ENCODE measurements at places on chromosomes 7 and 10. TPM values are rescaled to one million over a fixed set of nuclear protein-coding genes. Genes with fewer than 3 reads are reported as not detected.

TMEM213 gene
- 1.9 TPM for total RNA-seq

INMT gene
- 249 TPM for total RNA-seq

EXOC4 gene
- 80.2 TPM for total RNA-seq

IGF2BP3 gene
- total RNA-seq = 2.0 TPM

SFRP5 gene
- 0.27 TPM for total RNA-seq

CPN1 gene
- total RNA-seq = not detected

KNDC1 gene
- total RNA-seq = 10.3 TPM

SCART1 gene
- 2.4 TPM for total RNA-seq

FAM25G gene
- total RNA-seq = not detected

FOXP2 gene
- total RNA-seq = 10.1 TPM

UCMA gene
- not detected for total RNA-seq

GRCh38 chr10:52883996-52884871 lies 111.7 kb upstream of the MBL2 start:
- no peak for DNase-seq

GRCh38 chr7:91299952-91300775 lies 35.9 kb downstream of the FZD1 start:
- no peak for DNase-seq

- no peak for DNase-seq
Measured at GRCh38 chr10:29112827-29113615, 175.8 kb upstream of the LYZL1 start.

- DNase-seq = no peak
Measured at GRCh38 chr10:126634911-126635310, 35.6 kb downstream of the C10orf90 start.

DNA sequence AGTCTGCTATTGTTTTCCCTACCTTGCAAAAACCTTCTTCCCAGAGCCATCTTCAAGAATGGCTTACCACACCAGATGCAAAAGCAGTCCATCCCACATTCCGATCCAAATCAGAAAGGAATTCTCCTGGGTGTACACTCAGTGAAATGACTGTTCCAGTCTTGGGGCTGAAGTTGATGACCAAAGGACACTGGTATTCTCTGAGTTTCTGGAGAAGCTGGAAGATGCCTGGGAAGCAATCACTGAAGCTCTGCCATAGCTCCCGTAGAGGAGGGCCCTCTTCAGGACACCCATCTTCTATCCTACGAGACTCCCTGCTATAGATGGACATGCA lies 155.7 kb downstream of the LCOR start:
- DNase-seq = no peak

DNA sequence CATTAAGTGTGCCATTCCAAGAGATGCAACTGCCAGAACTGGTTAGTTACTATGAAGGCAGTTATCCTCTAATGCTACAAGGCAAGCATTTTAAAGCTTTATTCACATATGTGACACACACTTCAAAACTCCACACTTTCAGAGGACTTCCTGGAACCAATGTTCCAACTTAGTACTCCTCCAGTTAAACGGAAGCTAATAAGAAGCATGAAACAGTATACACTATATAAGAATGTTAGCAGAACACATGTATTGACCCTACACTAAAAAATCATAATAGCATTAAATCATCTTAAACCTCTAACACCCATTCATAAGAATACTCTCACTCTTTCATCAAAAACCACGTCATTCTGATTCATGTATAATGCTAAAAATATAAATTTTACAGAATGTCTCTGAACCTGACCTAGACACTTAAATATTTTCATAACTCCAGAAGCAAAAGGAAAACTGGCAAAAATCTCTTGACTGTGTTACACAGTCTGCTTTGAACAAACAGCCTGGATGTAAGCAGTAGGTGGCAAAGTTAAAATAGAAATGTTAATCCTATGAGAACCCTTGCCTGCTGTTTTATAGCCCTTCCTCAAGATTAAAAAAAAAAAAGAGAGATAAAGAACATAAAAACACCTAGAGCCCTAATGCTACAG lies 135.0 kb downstream of the SEMA3C start:
- DNase-seq = no peak

GRCh38 chr7:117350027-117350426 lies 27.2 kb upstream of the WNT2 start:
- no peak for DNase-seq

DNA sequence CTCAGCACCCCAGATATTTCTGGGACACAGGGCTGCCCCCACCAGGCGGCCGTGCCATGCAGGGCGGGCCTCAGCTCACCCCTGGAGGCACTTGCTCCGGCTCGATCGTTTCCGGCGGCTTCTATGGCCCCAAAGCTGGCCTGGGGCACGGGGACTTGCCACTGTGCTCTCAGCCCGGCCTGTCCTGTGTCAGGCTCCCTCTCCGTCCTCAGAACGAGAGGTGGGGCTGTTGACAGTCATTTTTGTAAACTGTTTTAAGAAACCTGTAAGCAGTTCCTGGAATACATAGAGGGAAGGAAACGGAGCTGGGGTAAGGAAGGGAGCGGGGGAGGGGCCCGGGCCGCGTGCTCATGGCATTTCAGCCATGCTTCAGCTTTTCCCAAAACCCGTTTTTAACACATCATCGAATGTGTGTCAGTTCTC lies 30.7 kb upstream of the PRKAR1B start:
- DNase-seq = peak; percentile 42

DNA sequence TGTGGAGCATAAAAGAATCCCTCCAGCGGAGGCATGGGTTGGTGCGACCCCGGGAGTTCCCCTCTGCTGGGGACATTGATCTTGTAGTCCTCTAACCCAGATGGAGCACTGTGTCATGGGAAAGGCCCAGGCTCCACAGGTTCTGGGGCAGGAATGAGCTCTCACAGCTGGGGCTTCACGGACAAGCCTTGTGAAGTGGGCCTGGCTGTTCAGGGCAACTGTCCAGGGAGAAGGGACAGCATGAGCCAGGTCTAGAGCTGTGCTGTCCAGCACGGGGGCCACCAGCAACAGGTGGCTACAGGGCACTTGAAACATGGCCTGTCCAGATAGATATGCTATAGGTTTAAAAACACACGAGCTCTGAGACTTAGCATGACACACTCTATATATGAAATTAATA lies 11.4 kb downstream of the GPR26 start:
- DNase-seq = no peak

DNA sequence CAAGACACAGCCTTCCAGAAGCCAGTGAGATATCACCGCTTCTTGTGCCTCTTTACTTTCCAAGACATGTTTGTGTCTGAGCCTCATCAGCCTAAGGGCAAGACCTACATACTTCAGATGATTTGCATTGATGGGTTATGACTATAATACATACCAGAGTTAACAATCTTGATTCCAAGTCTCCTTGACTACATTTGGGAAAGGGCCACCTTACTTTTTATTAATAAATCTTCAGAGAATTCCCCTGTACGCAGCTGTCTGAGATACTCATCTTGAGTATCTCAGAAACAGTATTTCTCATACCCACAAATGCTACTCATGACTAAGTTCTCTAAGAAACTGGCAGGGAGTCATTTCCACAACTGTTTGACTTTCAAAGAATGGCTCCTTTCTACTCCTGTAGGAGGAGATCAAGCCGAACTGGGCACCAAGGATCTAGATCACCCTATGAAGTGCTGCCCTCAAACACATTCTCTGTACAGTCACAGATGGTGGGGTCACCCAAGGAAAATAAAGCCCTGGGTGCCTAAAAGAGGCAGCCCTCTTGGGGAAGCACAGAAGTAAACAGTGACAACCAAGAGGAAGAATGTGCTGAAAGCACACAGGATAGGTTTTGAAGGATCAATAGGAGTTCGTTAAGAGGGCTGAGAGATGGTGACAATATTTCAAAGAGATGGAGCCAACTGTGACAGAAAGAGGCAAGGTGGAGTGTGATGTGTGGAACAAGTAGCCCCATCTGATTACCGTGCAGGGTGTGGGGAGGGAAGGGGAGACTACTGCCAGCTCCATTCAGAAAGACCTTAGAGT lies 138.9 kb downstream of the JAZF1 start:
- no peak for DNase-seq

GRCh38 chr10:23081221-23081750 lies 14.1 kb upstream of the MSRB2 start:
- DNase-seq = no peak

DNA sequence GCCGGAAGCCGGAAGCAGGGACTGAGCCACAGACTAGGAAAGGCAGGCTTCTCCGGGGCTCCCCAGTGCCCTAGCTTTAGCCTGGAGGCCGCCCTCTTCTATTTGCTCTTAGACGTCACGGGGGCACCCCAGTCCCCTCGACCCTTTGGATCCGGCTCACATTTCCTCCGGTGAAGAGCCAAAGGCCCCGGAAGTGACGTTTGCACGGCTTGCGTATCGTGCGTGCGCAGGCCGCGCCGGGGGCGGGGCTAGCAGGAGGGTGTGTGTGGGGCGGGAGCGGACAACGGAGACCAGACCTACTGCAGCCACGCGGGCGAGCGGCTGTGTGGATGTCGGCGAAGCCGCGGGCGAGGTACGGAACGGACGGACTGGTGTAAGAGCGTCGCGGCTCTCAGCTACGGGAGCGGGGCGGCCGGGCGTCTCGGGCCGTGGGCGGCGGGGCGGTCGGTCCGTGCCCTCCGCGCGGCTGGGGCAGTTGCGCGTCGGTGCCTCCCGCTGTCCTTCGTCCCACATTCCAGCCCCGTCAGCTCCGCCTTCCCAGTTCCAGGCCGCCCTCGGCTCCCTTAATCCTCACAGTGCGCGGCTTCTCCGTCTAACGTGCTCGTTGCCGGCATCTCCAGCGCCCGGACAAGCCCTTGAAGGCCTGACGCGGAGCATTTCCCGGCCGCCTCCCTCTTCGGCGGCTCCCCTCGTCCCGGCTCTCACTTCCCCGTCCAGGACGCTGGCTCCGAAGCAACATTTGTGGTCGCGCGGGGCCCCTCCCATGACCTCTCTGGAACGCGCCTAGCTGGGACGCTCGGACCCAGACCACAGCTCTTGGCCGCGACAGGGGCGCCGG lies 25.8 kb downstream of the KCTD7 start:
- DNase-seq = peak; percentile 99

DNA sequence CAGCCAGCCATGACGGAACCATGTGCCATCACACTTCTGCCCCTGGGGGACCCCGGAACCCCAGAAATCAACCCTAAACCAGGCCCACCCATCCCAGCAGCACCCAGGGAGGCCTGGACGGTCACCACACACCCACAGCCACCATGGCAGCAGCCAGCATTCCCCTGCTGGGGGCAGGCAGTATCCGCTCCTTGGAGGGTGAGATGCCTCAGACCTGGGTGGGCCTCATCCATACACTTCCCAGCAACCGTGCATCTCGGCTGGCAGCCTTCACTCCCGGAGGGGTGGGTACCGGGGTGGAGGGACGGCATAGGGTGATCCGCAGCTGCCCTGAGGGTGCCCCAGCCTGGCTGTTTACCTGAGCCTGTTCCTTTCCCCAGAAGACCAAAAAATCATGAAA lies 69.1 kb upstream of the FAM20C start:
- no peak for DNase-seq

DNA sequence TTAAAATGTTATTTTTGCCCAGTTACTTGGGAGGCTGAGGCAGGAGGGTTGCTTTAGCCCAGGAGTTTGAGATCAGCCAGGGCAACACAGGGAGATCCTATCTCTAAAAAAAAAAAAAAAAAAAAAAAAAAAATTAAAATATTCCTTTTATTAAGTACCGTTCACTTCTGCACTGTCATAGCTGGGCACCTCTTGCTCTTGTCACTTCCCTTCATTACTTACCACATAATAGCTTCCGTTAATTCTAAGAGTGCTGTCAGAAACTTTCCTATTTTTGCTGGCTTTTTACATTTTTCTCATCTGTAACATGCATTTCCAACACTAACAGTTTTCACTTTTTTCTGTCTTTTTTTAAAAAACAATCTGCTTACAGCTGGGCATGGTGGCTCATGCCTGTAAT lies 132.9 kb downstream of the PIP4K2A start:
- DNase-seq = no peak

DNA sequence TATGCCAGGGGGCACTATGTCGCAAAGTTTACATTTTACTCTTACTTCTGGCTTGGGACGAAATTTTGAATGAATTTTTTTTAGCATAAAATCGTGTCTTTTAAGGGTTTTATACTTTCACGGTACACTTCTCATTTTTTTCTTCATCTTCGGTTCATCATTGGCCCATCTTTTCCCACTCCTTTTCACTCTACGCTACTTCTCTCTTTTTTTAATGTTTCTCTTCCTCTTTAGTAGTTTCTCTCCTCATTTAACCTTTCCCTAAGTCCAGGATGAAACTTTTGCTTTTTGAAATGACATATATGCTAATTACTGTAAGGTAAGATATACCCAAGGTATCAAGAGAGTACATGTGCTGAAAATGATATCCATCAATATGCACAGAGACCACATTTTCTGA lies 39.5 kb downstream of the C7orf33 start:
- no peak for DNase-seq

DNA sequence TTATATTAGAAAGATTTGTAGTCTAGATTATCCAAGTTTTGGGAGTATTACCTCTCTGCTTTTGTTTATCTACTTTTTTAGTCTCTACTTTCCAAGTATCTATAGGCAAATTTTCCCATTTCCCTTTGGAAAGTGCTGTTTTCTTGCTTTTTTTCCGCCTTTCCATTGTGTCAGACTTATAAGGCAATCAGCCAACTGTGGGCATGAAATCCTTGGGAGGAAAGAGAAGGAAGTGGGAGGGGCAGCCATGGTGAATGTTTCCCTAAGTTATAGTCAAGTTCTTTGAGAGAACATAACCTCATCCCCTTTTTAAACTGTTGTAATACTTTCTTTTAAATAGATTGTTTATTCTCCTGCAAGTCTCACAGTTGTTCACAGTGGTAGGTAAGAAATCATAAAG lies 52.6 kb downstream of the PTEN start:
- no peak for DNase-seq

DNA sequence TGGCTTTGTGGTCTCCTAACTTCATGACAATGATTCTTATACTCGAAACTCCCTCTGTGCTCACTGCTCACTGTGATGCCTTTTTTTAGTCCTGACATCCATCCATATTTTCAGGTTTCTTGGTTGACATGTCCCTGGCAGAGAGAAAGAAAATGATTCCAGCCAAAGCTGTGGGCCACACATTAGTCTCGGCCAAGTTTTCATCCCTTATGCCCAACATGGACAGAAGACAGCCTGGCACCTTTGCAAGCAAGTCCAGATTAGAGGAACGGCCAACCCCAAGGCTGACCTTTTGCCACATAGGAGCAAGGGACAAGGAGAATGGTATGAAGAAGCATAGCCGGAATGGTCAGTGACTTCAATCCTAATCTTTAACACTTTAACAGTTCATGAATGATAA lies 8.7 kb upstream of the OPALIN start:
- DNase-seq = no peak

GRCh38 chr10:115046686-115047236 lies 46.4 kb upstream of the ATRNL1 start:
- DNase-seq = no peak

- DNase-seq = no peak
Measured at GRCh38 chr10:114520453-114520852, 116.2 kb upstream of the AFAP1L2 start.

- DNase-seq = no peak
Measured at GRCh38 chr7:628402-628763, 98.1 kb upstream of the DNAAF5 start.

DNA sequence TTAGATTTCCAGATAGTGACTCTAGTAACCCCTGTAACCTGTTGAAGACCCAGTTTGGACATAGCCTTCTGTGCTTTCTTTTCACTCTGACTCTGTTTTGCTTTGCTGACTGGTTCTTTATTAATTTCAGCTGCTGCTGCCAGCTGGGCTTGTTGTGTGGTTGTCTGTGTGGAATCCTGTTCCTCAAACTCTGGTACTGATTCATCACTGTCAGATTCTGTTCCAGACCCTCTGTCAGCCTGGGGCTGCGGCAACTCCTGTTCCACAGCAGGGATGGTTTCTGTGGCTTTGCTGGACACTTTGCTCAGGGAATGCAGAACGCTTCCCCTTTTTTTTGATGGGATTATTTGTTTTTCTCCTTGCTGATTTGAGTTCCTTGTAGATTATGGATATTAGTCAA lies 104.9 kb downstream of the SEC23IP start:
- DNase-seq = no peak
